Skeletal muscle cell (primary cell): ENCODE measurements at places on chromosomes 2 and 18.
A peak's percentile ranks its signal among the peaks of the same experiment; 100 is the strongest.

DNA sequence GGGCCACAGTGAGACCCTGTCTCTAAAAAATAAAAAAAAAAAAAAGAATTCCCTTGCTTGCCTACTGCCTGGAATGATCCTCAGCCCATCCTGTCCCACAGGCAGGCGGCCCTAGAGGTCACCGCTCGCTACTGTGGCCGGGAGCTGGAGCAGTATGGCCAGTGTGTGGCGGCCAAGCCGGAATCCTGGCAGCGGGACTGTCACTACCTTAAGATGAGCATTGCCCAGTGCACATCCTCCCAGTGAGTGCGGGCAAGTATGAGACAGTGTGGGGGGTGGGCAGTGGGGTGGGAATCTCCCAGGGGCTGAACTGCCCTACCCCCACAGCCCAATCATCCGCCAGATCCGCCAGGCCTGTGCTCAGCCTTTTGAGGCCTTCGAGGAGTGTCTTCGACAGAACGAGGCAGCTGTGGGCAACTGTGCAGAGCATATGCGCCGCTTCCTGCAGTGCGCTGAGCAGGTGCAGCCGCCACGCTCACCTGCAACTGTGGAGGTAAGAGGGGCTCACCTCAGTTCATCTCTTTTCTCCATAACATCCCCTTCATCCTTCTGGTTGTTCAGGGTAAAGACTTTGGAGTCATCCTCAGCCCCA, 1.6 kb downstream of the CHCHD5 start:
- no peak for DNase-seq

DNA sequence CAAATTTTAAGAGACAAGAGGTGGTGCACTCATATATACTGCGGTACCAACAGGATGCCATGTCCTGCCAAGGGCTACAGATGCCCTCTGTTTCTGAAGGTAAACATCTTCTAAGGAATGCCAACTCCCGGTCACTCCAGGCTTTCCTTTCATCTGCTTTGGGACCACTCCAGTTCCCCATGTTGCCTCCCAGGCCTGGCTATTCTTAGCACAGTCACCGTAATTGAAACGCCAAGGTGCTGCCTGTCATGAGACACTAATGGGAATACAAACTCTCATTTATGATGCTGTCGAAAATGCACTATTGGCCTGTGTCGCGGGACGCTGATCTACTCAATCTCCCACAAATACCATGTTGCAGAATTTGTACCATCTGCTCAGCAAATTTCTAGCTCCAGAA, 79.6 kb downstream of the KLF7 start:
- DNase-seq = no peak

GRCh38 chr2:140248623-140249022, 1468.4 kb upstream of the NXPH2 start:
- peak; percentile 28 for DNase-seq

GRCh38 chr2:37885329-37885993, 39.6 kb upstream of the RMDN2 start:
- DNase-seq = no peak

DNA sequence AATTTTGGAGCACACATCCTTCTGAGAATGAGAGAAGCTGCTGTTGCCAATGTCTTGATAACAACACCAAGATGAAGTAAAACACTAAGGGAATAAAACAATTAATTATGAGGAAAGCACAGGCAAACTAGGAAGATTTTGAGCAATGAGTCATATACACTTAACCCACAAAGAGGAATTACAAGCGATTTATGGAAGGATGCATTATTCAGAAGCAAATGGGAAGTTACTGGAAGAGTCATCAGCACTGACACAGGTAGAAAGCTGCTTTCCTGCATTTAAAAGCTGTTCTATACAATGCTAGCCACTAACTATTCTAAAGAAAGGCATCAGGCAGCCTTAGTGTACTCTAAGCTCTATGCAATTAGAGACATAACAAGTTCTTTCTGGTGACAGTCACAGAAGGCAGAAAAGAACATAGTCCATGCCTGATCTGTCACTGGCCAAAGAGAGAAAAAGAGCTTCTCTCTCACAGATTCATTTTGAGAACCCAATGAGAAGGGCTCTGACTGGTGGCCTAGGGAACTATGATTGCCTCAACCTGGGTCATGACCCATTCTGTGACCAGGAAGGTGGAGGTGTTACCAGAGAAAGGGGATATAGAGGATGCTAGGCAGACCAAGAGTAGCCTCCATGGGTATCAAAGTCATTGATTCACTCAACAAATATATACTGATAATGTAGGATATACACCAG, 45.4 kb downstream of the M1AP start:
- DNase-seq = peak; percentile 29

GRCh38 chr2:200695191-200695590, 109.4 kb downstream of the AOX1 start:
- no peak for DNase-seq

DNA sequence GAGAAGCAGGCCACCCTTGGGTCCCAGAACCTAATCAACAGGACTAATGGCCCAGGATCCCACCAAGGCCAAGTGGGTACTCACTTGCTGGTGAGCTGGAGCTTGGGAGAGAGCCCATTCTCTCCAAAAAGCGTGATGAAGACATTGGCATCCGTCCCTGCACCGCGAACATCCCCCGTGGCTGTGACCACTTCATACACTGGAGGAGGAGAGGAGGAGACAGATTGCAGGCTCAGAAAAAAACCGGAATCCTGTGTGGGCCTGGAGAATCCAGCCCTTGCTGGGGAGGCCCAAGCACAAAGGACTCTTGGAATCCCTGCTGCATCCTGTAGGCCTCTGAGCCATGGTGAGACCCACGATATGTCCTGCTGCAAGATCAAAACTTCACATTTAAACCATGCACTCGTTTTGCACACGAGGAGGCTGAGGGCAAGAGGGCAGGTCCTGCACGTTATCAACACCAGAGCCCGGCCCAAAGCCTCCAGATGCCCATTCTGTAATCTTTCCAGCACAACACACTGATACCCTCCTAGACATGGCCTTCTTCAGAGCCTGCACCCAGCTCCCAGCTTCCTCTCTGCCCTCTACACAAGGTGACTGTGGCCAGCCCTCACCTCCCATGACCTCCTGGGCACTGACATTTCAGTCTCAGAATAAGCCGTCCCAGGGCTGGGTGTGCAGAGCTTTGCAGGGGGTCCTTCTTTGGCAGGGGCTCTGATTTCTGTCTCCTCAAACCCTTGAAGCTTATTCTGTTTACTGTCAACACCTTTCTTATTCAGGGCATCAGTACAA, 7.8 kb downstream of the LOXHD1 start:
- DNase-seq = no peak

DNA sequence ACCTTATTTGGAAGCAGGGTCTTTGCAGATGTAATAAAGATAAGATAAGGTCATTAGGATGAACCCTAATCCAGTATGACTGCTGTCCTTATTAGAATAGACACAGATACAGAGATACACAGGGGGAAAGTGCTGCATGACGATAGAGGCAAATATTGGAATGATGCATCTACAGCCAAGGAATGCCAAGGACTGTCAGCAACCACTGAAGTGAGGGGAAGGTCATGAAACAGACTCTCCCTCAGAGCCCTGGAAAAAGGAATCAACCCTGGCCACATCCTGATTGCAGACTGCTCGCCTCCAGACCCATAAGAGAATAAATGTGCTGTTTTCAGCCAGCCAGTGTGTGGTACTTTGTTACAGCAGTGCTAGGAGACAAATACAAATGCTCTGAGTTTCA, 14.8 kb downstream of the TMEM237 start:
- no peak for DNase-seq

DNA sequence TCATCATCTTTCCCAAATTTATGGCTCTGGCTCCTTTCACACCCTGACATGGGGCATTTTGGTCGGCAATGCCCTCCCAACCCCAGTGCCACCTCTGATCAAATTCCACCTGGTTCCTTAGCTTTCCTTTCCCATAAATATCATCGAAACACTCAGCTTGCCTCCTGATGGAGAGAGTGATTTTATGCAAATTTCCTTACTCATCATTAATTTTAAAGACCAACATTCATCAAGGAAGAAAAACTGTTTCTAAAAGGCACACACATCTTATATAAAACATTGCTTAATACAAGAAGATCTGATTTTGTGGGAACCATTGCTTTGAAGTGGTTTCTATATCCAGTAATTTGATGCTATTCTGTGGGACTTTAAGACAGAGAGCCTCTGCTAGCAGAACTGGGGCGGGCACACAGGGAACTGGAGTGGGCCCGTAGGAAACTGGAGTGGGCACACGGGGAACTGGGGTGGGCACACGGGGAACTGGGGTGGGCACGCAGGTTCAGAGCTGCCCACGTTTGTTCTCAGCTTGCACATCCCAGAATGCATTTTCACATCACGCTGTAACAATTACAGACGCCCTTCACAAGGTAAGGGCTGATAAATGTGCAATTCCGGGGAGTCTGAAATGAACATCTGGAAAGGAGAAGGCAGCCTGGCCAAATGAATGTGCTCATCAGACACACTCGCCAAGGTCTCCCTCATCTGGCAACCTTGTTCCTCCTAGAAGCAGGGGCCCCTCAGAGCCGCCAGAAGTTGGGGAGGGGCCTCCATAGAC, 174.2 kb downstream of the RTP5 start:
- no peak for DNase-seq

- DNase-seq = no peak
Measured at GRCh38 chr18:37741032-37741623, 175.5 kb upstream of the CELF4 start.

- DNase-seq = peak; percentile 19
Measured at GRCh38 chr2:171160956-171161740, 455 bp upstream of the TLK1 start.

DNA sequence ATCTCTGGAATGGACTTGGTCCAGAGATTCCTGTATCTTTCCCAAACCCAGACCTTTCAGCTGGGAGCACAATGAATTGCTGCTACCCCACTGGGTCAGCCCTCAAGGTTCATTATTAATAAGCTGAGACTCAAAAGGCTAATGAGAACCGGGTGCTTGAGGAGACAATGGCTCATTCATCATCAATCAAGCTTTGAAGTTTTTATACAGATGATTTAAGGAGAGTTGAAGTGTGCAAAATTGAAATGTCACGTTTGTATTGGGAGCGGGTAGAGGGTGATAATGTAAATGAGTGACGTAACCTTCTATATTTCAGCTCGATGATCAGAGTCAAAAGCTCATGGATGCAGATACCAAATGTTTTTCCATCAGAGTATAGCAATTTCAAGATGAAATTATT, 744.9 kb downstream of the ERBB4 start:
- DNase-seq = no peak

DNA sequence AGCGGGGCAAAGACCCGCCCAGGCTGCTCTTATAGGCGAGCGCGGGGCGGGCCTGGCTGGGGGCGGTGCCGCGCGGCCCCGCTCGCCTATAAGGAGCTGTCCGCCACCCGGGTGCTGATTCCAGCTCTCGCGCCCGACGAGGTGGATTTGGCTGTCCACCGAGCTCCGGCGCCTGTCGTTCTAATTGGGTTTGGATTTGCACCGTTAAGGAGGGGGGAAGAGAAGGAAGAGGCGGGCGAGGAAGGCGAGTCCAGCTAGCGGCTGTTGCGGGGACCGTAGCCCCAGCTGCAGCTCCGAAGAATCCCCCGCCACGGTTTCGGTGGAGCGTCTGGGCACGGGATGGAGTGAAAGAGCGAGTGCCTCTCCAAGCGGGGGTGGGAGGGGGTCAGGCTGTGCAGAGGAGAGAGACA, at the start of gene CNTNAP5:
Gene CNTNAP5, plus strand, starts transcription at position 117 of the 410 bp plus-strand sequence. CDS start 364 bp downstream, outside the sequence.
- no peak for DNase-seq

DNA sequence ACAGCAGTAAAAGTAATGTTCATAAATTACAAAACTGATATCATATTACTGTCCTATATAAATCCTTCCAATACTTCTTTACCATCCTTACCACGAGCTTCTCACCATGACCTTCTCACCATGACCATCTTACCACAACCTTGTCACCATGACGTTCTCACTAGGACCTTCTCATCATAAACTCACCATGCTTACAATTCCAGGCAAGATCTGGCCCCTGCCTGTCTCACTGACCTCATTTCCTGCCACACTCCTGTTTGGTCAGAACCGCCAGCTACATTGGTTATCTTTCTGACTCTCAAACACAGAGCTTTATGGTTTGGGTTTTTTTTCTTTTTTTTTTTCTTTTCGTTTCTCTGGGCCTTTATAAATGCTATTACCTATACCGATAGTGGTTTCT, 827.6 kb downstream of the RNF144A start:
- no peak for DNase-seq
